Keratinocyte (primary cell): ENCODE measurements at places on chromosomes 6 and 20.

GRCh38 chr20:48380661-48381060 is 447.1 kb downstream of the PREX1 start:
- H3K4me1 ChIP-seq, result no peaks in the 10 kb centered on the region
- H3K36me3 ChIP-seq, result no peaks in the 10 kb centered on the region
- H3K27ac ChIP-seq, result no peak overlapping the region
- H3K4me3 ChIP-seq, result no peak overlapping the region
- H3K27me3 ChIP-seq, result no peaks in the 10 kb centered on the region

- peaks cover 4% of the 10 kb centered on the region for H3K36me3 ChIP-seq
- no peak within 1 kb of the TSS for H3K27ac ChIP-seq
- H3K4me1 ChIP-seq, result peaks cover 11% of the 10 kb centered on the region
- DNase-seq, result peak; percentile 35
These were observed at the start of gene LY6G5C for GRCh38 chr6:31680226-31681134. Gene LY6G5C, minus strand, starts transcription at chr6:31681067. Its CDS starts 694 bp downstream, at chr6:31680373.

DNA sequence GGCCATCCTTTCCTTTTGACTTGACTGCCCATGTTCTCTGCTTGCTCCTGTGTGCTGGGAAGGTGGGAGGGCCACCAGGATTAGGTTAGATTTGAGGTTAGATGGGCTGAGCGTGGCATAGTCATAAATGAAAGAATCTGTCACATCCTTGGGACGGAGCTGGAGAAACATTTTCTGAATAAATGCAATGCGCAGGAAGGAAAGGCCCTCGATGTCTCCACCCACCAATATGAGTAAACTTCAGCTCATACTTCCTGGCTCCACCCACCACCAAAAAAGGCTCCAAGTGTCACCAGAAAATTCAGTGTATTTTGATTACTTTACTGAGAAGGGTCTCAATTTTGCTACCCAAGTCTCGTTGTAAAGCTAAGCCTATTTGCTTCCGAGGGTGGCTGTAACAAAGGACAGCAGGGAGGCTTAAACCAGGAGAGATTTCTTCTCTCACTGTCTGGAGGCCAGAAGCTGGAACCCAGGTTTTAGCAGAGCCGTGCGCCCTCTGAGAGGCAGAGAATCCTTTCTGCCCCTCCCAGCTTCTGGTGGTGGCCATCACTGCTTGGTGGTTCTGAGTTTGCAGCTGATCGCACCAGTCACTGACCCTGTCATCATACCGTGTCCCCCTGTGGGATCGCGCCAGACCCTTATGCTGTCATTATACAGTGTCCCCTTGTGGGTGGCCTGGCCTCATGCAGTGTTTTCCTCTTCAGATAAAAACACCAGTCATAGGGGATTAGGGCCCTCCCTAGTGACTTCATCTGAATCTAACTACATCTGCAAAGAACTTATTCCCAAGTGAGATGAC is 137.8 kb downstream of the TTLL2 start:
- H3K4me1 ChIP-seq, result no peaks in the 10 kb centered on the region
- H3K27ac ChIP-seq, result no peak overlapping the region
- H3K27me3 ChIP-seq, result no peaks in the 10 kb centered on the region
- no peaks in the 10 kb centered on the region for H3K36me3 ChIP-seq
- no peak overlapping the region for H3K4me3 ChIP-seq

DNA sequence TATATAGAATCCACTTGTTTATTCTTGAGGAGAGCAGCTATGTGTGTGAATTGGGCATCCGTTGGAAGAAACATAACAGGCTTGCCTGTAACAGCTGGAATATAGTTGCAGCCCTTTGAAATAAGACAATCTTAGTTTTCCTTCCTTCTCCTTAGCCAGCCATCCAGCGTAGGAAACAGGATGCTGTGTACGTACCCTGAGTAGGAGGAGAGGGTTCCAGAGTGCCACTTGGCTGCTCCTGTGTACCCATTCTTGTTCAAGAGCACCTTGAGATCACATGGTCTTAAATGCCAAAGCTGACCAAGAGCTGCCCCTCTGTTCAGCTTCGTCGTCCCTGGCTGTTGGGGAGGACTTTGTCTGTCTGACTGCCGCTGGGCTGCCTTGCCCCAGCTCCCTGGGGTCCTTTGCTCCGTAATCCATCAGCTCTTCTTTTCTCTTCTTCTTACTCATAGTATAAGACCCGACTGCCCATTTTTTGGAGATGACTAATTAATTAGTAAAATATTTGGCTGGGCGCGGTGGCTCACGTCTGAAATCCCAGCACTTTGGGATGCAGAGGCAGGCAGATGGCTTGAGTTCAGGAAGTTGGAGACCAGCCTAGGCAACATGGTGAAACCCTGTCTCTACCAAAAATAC is 49.0 kb downstream of the RREB1 start:
- peaks cover 56% of the 10 kb centered on the region for H3K4me1 ChIP-seq
- no peak overlapping the region for H3K4me3 ChIP-seq
- peak; percentile 52 for DNase-seq
- H3K27ac ChIP-seq, result peak overlapping the region; percentile 24
- no peaks in the 10 kb centered on the region for H3K27me3 ChIP-seq

- peaks cover 7% of the 10 kb centered on the region for H3K4me1 ChIP-seq
- no peak overlapping the region for H3K4me3 ChIP-seq
- no peaks in the 10 kb centered on the region for H3K27me3 ChIP-seq
- no peak overlapping the region for H3K27ac ChIP-seq
- H3K36me3 ChIP-seq, result no peaks in the 10 kb centered on the region
- DNase-seq, result no peak
These were observed 43.0 kb upstream of the TGM2 start for GRCh38 chr20:38208088-38208487.

DNA sequence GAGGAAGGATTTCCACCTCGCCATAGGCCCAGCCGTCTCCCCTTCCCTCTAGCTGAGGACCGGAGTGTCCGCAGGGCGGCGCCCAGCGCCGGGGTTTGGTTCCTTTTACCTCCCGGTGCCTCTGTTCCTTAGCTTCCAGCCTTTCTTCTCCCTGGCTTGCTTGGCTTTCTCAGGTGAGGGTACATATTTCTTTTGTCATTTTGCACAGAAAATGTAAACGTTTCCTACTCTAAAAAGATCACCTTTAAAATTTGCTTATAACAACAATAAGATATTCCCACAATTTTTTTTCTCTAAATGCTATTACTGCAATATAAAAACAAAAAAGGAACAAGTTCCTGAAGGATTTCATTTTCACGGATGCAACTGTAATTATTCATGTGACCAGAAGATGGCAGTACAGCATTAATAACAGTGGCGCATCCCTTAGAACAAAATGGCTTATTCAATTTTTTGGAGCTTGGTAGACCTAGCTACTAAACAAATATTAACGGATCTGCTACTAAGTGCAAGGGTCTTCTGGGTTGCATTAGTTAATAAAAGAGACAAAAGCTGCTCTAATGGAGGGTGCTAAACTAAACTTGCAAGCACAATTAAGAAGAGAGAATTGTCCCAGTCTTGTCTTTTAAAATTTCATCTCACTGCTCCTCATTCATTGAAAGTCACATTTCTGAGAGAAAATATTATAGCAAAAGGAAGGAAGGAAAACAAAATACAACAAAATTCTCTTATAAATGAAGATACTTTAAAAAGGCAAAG is 172.9 kb downstream of the ADGRG6 start:
- H3K4me3 ChIP-seq, result no peak overlapping the region
- no peaks in the 10 kb centered on the region for H3K36me3 ChIP-seq
- H3K4me1 ChIP-seq, result no peaks in the 10 kb centered on the region
- H3K27ac ChIP-seq, result no peak overlapping the region

DNA sequence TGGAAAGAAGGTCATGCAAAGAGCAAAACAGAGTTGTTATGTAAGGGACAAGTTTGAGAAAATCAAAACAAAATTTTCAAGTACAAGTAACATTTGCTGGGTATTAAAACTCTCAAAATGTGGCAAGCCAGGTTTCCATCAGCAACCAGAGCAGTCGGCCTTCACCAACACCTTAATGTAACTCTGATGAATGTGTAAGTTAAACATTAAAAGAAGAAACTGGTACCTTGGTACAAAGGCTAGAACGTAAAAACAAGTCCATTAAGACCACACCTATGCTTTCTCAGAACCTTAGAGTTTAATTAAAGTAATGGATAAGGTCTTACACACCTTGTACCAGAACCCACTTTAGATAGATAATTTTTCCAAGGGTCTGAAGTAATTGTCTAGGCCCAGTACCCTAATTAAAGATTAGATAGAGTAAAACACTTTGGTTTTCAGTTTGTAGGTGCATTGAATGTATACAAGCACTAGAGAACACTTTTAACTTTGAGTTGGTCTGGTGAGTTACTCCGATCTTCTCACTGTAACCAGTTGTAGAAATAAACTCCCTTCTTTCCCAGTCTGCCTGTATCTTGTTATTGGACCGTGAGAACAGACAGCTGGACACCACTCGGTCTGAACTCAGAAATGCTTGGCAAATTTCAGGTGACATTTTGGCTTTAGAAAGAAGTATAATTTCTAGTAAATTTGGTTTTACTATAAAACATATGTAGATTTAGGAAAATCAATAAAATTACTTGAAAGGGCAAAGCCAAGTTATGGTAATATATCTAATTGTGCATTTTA is 319.4 kb downstream of the HTR1B start:
- H3K4me1 ChIP-seq, result no peaks in the 10 kb centered on the region
- no peak for DNase-seq
- no peaks in the 10 kb centered on the region for H3K36me3 ChIP-seq
- no peaks in the 10 kb centered on the region for H3K27me3 ChIP-seq

- H3K27ac ChIP-seq, result no peak overlapping the region
These were observed 99.9 kb downstream of the CDH26 start for GRCh38 chr20:60057866-60058807.

DNA sequence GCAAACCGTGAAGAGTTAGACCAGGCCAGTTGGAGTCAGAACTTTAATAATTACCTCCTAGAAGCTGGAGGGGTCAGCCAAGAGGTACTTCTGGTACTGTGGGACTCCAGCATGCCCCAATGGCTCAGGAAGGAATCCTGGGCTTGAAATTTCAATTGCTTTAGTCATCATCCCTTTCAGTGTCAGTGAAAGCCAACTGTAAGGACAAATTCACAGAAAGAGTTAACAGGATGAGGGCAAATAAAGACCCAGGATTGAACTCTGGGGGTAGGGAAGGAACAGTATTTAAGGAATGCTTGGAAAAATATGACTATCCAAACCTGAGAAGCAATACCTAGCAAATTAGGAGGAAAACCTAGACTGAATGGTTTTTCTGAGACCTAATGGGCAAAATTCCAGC is 735.1 kb upstream of the MARCKS start:
- H3K4me1 ChIP-seq, result peaks cover 28% of the 10 kb centered on the region
- H3K36me3 ChIP-seq, result no peaks in the 10 kb centered on the region
- no peaks in the 10 kb centered on the region for H3K27me3 ChIP-seq
- no peak overlapping the region for H3K4me3 ChIP-seq

DNA sequence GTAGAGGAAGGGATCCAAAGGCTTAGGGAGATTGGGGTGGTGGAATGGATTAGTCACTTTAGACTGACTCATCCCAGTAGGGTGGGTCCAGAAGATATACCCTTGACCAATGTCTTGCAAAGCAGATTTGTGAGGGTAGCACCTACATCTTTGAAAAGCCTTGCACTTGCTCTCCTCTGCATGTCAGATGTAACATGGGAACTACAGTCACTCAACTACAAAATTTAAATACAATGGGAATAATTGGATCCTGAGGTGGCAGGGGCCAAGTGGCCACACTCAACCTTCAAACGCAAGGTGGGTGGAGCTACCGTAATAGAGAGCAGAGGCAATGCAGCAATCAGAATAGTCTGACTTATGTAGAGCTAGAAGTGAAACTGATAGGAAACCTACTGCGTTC is 71.2 kb downstream of the ME1 start:
- DNase-seq, result no peak
- no peaks in the 10 kb centered on the region for H3K27me3 ChIP-seq
- H3K27ac ChIP-seq, result no peak overlapping the region
- no peak overlapping the region for H3K4me3 ChIP-seq

DNA sequence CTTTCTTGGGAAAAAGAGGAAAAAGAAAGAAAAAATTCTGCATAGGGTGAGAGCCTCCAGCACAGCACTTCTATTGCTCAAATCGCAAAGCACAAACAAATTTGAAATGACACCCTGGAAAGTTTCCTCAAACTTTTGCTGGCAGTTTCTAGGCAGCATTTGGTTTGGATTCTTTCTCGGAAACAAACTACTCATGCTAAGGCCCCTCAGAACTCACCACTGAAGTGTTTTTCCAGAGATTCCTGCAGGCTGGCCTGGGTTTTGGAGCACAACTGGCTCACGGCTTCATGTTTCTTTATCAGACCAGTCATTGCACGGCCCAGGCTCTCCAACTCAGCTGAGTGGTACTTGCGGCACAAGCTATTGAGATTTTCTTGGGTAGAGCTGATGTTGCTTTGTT is 237.8 kb downstream of the SYNE1 start:
- peaks cover 20% of the 10 kb centered on the region for H3K4me1 ChIP-seq
- H3K4me3 ChIP-seq, result no peak overlapping the region
- DNase-seq, result no peak
- H3K27ac ChIP-seq, result no peak overlapping the region
- H3K36me3 ChIP-seq, result no peaks in the 10 kb centered on the region

DNA sequence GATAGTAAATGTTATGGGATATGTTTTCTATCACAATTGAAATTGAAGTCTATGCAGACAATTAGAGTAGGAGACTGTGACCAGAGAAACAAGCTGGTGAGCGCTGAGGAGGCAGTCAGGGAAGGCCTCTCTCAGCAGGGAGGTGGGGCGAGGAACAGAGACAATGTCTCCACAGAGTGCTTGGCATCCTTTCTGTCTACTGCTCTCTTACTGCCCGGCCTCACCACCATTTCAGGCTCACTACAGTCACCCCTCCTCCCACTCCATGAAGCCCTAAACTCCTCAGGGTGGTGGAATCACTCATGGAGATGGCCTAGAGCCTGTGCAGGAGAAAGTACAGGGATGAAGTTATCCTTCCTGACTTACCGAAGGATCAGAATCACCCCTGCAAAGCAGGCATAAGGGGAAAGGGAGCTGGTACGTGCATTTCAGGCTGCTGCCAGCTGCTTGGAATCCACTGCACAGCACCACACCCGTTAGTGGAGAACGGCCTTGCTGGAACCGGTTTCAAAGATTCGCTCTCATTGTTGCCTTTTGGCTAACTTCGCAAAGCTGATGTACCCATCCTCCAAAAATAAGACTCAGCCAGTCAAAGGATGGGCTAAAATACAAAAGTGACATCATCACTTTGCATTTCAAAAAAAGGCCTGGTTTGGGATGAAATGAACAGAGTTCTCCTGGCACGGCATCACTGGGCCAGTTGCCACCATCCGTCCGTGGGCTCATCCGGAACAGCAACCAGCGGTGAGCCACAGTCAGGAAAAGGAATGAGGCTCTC is 67.3 kb downstream of the SLC22A23 start:
- no peak overlapping the region for H3K4me3 ChIP-seq
- peaks cover 46% of the 10 kb centered on the region for H3K4me1 ChIP-seq
- DNase-seq, result no peak

DNA sequence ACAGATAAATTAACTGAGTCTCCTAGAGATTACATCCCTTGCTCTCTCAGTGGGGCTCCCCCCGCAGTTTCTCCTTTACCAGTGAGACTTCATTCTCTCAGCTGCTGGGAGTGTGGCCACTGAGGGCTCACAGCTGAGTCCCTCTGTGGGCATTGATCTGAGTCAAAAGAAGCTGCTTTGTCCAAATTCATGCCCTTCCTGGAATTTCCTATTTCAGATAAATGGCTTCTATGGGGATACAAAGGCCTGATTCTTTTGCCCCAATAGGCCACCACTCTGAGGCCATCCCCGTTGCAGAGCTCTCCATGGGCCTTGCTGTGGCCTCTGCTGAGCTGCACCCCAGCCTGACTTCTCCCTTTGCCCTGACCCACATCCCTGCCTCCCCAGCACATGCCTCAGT is 10.0 kb downstream of the CST5 start:
- H3K36me3 ChIP-seq, result no peaks in the 10 kb centered on the region
- no peak overlapping the region for H3K4me3 ChIP-seq
- no peaks in the 10 kb centered on the region for H3K27me3 ChIP-seq
- H3K27ac ChIP-seq, result no peak overlapping the region

GRCh38 chr20:55135923-55136322 is 660.5 kb downstream of the DOK5 start:
- no peaks in the 10 kb centered on the region for H3K4me1 ChIP-seq
- no peak overlapping the region for H3K27ac ChIP-seq
- H3K36me3 ChIP-seq, result no peaks in the 10 kb centered on the region
- no peaks in the 10 kb centered on the region for H3K27me3 ChIP-seq
- no peak for DNase-seq
